LHCN-M2 (cell line): ENCODE measurements at places on chromosomes 7 and 10. TPM values are rescaled to one million over a fixed set of nuclear protein-coding genes. Genes with fewer than 3 reads are reported as not detected.
A peak's percentile ranks its signal among the peaks of the same experiment; 100 is the strongest.

ANKRD30A gene
- not detected in 2 replicates for total RNA-seq

SPDYE16 gene
- total RNA-seq = not detected in 2 replicates

SPDYE3 gene
- not detected in 2 replicates for total RNA-seq

CFTR gene
- total RNA-seq = not detected in 2 replicates

FGFBP3 gene
- total RNA-seq = 0.40 and 0.64 TPM in 2 replicates

CALHM3 gene
- not detected in 2 replicates for total RNA-seq

CFAP43 gene
- 0.06 TPM in 1 of 2 replicates, not detected in the other for total RNA-seq

CALHM1 gene
- total RNA-seq = not detected in 2 replicates

- no peak for DNase-seq
Measured at GRCh38 chr7:73977619-73978618, 50.1 kb upstream of the ELN start.

GRCh38 chr7:85000735-85001350 lies 186.0 kb downstream of the SEMA3D start:
- DNase-seq = no peak

DNA sequence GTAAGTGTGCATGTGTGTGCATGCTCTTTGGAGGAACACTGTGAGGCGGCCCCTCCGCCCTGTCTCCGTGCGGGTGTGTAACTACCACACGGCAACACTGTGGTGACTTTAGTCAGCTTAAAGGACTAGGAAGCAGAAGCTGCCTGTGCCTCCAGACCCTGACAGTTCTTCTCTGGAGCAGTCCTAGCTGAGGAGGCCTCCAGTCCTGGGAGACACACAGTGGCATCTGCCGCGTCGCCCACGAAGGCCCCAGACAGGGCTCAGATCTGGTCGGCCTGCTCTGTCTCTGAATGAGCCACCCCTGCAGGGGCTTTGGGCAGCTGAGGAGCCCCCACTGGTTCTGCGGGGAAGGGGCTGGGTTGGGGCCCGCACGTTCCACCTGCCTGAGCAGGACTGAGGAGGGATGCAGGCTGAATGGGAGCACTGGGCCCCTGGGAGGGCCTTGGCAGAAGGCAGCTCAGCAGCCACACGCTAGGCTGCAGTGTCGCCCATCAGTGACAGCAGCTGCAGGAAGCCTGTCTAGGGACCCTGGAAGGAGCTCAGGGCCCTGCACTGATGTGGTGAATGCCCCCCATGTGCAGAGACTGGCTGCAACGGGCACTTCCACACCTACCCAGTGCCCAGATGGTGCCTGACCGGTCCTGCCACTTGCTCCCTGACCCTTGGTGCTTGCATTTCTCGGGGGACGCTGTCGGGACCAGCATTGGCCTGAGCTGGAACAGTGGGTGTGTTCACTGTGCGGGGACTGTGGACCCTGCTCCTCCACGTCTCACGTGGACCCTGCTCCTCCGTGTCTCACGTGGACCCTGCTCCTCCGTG lies 27.3 kb upstream of the KNDC1 start:
- DNase-seq = no peak

DNA sequence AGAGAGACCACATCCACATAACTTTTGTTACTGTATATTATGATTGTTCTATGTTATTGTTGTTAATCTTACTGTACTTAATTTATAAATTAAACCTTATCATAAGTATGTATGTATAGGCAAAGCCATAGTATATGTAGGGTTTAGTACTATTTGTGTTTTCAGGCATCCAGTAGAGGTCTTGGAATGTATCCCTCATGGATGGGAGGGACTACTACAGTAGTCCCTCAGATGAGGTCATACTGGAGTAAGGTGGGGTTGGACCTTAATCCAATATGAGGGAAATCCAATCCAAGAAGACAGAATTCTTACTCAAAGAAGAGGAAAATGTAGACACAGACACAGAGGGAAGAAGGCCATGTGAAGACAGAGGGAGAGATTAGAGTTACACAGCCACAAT lies 34.1 kb upstream of the MALRD1 start:
- DNase-seq = no peak

DNA sequence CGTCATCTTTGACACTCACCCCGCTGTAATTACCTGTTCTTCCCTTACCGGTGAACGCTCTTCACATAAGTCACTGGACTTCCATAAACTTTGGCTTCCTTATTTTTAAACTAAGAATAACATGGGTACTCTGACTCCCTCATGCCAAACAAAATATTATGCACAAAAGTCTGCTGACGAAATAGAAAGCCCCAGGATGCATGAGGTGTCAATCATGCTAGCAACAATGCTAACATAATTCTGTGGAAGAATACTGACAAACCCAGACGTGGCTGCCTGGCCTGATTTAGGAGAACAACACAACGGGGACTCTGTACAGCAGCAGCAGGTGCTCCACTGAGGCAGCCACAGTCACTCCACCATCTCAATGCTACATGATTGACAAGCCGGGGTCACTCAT lies 137.5 kb downstream of the CCDC71L start:
- no peak for DNase-seq

GRCh38 chr7:1663223-1663622 lies 6.9 kb upstream of the ELFN1 start:
- no peak for DNase-seq

DNA sequence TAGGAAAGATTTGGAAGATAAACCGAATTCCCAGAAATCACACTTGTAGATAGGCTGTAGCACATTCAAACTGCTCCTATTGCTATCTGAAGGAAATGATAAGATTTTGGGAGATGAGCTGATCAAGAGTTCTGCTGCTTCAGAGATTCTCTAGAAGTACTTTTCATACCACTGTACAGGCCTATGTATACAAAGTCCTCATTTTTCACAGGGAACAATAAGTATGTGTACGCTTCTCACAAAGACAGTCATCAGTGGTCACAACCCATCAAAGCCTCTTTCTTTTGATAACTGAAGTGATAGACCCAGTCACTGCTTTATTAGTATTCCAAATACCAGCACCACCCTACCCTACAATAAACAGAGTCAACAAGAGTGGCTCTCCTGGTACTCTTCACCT lies 15.6 kb upstream of the SEPTIN7 start:
- DNase-seq = no peak

- DNase-seq = peak; percentile 71
Measured at GRCh38 chr10:103896225-103896624, 21.8 kb downstream of the STN1 start.

DNA sequence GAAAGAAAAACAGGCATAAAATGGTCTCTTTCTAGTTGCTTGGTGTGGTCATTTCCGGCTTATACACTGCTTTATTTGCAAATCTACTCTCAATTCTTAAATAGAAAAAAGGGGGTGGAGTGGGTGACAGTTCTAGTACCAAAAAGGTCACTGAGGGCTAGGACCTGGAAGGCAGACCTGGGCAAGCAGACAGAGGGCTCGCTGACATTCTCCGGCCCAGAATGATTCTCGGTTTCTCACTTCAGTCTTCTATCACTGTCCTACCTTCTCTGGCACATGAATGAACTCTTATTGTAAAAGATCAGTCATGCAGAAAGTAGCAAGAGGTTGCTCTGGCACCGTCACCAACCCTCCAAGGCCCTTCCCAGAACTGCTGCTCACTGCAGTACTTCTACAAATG lies 54.0 kb downstream of the MALSU1 start:
- DNase-seq = no peak

DNA sequence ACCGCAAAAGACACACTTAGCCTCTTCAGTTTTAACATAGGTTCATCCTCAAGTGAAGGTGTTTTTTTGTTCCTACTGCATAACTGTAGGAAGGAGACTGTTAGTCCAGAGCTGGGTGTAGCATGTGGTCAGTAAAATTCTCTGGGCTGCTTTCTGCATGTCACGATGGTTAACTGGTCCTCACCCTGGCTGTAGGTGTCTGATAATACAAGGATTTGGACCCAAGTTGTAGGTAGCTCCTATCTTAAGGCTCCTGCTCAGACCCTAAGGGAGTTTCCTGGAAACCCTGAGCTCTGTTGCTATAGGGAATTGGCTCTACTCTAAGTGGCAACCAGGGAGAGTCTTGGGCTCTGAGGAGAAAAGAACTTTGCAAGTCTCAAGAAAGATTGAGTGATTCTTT lies 112.9 kb downstream of the SAMD9 start:
- no peak for DNase-seq

DNA sequence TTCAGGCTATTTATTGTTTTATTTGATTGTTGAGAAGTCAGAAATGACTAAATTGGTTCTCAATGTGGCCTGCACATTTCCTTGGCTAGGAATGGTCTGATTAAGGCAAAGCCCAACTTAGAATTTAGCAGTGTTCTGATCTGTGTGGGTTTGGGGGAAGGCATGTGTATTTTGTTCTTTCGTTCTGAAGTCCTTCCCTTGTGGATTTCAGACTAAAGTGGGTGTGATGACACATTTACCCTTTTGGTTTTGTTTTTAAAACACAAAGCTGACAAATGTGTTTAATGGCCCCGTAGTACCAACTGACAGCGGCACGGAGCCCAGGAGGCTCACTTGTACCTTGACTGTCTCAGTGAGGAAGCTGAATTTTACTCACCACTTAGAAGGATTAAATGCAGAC lies 452.3 kb upstream of the GALNT17 start:
- DNase-seq = no peak

- DNase-seq = peak; percentile 80
Measured at GRCh38 chr10:5234106-5234860, 37.6 kb downstream of the AKR1C4 start.

DNA sequence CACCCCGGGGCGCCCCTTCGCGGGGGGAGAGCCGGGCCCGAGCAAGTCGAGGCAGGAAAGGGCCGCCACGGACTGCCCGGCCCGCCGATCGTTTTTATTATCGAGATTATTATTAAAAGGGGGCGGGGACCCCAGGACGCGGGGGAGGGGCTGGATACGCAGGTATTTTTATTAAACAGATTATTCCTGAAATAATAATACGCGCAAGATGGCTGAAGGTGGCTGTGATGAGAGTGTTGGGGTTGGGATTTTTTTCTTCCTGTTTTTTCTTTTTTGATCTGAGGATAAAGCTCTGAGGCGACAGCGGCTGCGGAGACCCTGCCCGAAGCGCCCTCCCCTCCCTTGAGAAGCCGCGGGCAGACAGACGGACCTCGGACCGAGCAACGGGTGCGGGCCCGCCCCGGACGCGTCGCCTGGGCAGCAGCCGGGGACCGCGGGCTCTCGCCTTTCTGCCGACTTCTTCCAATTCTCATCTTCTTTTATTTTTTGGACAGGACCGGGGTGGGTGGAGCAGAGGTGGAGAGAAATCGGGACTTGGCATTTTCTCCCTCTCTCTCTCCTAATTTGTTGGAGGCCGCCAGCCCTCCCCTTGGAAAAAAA lies 1.4 kb upstream of the TRIM8 start:
- DNase-seq = peak; percentile 71

- no peak for DNase-seq
Measured at GRCh38 chr7:124489925-124490324, 275.7 kb downstream of the GPR37 start.

GRCh38 chr7:93938293-93938692 lies 16.8 kb downstream of the GNG11 start:
- peak; percentile 27 for DNase-seq

DNA sequence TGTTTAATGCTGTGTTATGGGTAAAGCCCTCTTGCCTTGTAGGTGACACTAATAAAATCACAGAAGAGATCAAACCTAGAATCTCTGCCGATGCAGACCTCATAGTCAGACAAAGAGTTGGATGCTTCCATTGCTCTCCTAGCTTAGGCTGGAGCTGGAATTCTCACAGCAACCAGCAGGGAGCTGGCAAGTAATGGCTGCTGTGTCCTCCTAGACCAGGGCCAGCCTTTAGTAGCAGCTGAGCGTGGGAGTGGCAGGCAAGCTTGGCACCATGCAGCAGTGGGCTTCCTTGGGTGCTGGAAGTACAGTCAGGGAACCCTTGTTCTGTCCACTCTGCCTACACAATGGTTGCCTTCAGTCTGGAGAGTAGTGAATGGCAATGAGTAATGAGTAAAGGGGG lies 598.3 kb upstream of the GALNT17 start:
- DNase-seq = no peak

DNA sequence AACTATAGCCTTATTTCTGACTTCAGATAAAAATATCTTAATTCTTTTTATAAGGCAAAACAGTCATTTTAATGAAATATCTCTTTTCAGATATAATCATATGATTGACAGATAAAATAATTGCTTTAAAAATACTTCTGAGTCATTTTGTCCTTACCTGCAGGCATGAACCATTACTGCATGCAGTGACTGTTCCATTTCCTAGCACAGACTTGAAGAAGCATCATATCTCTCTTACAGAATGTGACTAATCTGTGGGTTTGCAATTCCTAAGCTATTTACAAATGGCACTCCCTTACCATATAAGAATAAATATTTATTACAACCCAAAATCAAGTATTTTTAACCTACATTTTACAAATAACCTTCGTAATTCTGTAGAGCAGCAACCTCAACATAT lies 120.7 kb downstream of the SRPK2 start:
- peak; percentile 74 for DNase-seq

GRCh38 chr7:29812185-29812876 lies 6.0 kb downstream of the WIPF3 start:
- DNase-seq = no peak

DNA sequence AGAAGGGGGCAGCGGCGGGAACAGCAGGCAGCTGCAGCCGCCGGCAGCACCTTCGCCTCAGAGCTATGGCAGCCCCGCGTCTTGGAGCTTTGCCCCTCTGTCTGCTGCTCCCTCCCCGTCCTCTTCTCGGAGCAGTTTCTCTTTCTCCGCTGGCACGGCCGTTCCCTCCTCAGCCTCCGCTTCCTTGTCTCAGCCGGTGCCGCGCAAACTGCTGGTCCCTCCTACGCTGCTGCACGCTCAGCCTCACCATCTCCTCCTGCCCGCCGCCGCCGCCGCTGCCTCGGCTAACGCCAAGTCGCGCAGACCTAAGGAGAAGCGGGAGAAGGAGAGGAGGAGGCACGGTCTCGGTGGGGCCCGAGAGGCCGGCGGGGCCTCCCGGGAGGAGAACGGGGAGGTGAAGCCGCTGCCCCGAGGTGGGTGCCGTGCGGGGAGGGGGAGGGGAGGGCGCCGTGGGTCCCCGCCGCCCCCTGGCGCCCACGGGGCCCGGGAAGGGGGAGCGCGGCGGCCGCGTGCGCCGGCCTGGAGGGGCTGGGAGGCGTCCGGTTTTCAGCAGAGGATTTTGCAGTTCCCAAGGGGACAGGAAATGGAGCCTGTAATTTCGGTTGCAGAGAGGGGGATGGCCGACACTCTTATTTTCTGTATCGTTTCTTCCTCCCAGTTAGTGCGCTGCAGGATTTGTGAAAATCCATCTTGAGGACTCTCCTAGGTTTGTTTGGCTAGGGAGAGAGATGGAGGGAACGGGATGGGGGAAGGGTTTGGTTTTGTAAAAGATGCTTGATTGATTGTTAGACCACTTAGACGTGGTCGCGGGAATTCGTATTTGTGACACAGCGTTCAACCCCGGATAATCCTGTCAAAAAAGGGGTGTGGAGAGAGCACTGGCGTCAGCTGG lies 630 bp downstream of the RSBN1L start:
- DNase-seq = peak; percentile 66

DNA sequence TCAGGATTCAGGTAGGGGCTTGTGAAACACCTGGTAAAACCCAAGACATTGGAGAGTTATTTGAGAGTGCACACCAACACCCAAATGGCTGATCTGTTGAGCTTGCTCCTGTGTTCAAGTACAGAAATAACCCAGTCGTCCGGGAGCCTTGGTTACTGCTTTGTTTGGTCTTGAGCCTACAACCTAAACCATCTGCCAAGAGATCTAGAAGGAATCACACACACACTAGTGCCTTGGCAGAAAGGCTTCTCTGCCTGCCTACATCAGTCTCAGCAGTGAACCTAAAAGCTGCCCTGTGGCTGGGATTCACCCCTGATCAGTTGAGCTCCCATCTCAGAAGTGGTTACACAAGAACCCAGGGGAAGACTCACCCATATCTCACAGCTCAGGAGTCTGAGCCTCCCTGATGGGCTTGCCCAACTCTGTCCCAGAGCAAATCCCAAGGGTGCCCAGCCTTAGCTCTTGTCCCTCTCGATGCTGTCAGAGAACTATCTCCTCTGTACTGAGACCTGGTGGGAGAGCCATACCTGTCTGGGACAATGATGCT lies 167.6 kb downstream of the CXCL12 start:
- DNase-seq = no peak
